ENCODE measurements at places on chromosomes 4 and X.

DNA sequence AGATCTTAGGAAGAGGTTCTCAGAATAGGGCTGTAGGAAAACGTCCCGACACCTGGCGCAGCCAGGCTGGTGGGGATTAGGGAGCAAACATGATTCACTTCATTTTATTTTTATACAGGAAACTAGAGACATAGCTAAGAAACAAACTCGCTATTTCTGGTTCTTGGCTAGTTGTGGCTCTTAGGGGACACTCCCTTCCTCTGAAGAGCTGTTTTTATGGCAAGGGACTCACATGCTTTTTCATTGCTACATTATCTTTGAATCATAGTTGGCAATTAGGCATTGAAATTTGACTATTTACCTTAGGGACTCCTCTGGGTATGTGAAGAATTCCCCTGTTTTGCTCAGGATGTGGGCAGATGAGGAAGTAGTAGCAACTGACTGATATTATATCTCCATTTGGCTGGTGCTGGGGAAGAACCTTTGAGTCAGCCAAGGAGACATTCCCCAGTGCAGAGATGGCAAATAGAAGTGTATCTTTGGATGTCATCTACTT, 174.5 kb downstream of the SMIM20 start:
- no peak for DNase-seq

GRCh38 chr4:139666735-139667281, 1.2 kb downstream of the MGST2 start:
- DNase-seq: no peak

- DNase-seq: no peak
Observed at GRCh38 chrX:42673301-42673810, 104.6 kb downstream of the PPP1R2C start.

DNA sequence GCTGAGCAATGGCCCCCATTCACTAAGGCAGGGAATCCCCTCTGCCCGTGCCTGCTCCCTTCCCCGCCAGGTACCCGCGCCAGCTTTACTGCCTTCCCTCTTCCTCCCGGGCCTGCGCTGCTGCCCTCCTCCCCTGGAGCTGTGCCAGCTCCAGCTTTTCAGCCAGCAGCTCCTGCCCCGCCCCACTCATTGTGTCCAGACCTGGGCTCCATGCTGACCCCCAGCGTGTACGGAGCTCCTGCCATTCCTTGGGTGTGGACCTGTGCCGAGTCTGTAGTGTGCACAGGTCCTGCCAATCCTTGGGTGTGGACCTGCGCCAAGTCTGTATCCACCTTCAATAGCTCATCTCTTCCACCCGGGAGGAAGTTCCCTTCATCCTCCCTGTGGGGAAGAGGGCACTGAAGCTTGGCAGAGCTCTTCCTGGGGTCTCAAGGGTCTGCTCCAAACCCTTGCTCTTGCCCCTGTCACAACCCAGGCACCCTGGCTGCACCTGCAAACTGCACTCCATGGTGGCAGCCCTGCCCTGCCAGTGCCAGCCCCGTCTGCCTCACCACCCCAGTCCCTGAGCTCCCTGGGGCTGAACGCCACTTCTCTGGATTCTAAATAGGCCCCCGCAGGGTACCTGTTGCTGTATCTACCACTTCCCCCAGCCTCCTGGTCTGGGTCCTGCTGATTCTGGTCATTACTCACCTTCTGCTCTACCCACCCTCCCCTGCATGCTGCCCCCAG, 63.9 kb downstream of the TRMT44 start:
- peak; percentile 26 for DNase-seq

GRCh38 chr4:3256230-3257102, 7.5 kb downstream of the MSANTD1 start:
- DNase-seq: no peak

DNA sequence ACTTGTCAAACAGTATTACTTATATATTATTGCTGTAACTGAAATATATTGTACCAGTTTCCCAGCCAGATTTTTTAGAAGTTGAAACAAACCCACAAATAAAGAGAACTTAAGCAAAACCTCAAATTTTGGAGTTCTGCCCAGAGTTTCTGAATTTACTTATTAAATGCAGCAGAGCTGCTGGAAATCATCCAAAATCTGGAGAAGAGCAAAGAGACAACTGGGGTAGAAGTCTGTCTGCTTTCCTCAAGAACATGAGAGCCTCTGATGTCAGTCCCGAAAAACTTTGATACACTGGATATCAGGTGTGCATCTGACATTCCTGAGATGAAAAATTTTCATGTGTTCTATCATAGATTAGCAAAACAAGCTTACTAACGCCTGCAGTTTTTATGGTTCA, 325.9 kb downstream of the NR3C2 start:
- DNase-seq: no peak

DNA sequence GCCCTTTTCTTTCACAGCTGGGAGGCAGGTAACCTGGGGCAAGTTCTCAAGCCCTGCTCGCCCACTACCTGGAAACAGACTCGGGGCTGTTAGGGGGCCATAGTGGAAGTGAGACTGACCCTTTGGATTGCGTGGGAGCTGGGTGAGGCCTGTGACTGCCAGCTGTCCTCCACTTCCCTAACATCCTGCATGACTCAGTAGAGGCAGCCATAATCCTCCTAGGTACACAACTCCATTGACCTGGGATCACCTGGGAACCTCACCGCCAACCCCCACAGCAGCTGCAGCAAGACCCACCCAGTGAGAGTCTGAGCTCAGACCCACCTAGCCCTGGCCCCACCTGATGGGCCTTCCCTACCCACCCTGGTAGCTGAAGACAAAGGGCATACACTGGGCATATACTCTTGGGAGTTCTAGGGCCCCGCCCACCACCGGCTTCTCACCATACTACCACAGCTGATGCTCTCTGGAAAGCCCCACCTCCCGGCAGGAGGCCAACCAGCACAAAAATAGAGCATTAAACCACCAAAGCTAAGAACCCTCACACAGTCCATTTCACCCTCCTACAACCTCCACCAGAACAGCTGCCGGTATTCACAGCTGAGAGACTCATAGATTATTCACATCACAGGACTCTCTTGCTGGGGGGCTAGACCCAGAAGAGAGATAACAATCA, 61.1 kb upstream of the DCTD start:
- no peak for DNase-seq

- DNase-seq: no peak
Observed at GRCh38 chr4:33543941-33544450, 2700.3 kb downstream of the ARAP2 start.

GRCh38 chrX:14022019-14022418, 7.7 kb downstream of the GEMIN8 start:
- no peak for DNase-seq

- no peak for DNase-seq
Observed at GRCh38 chr4:15652841-15653240, 2.3 kb downstream of the FBXL5 start.

GRCh38 chrX:104565791-104566680, at the start of gene IL1RAPL2:
Gene IL1RAPL2 (plus strand): TSS chrX:104566199.
- peak; percentile 43 for DNase-seq

DNA sequence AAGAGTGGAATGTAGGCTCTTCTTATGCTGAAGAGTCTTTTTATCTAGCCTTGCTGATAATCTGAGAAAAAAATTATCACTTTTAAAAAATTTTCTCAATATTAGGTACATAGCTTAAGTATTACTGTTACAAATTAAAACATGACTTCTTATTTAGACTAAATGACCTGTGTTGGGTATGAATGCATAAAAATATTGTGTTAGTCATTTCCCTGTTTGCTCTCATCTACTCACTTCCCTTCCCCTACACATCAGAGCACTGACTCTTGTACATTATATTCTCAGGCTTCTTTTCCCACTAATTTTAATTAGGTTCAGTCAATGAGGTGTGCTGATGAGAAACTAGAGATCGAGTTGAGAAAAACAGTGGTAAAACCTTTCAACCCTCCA, 881.0 kb downstream of the PCDH18 start:
- no peak for DNase-seq

DNA sequence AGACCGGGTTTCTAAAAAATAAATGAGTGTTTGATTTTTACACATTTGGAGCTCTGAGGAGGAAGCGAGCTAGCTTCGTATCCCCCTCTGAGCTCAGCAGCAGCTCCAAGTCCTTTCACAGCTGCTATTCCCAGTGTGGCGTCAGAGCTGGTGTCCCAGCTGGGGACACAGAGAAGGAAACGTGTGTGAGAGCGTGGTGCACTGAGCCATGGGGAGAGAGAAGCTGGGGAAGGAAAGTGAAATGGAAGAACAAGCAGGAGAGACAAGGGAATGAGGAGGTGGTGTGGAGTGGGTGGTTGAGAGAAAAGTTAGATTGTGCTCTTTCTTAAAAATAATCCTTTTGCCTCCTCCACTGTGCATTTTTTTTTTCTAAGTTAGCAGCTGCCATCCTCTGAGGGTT, 79.5 kb upstream of the SLC4A4 start:
- DNase-seq: no peak

GRCh38 chr4:185190306-185190856, 13.4 kb downstream of the CFAP97 start:
- DNase-seq: no peak

- peak; percentile 56 for DNase-seq
Observed at GRCh38 chrX:16869393-16870094, 618 bp downstream of the RBBP7 start.

- no peak for DNase-seq
Observed at GRCh38 chrX:107014936-107015335, 14.9 kb upstream of the MORC4 start.

- no peak for DNase-seq
Observed at GRCh38 chrX:78643096-78643495, 16.0 kb downstream of the RTL3 start.

GRCh38 chr4:150986085-150986484, 29.0 kb downstream of the LRBA start:
- DNase-seq: peak; percentile 22

- no peak for DNase-seq
Observed at GRCh38 chr4:72094059-72094797, 62.4 kb downstream of the NPFFR2 start.

DNA sequence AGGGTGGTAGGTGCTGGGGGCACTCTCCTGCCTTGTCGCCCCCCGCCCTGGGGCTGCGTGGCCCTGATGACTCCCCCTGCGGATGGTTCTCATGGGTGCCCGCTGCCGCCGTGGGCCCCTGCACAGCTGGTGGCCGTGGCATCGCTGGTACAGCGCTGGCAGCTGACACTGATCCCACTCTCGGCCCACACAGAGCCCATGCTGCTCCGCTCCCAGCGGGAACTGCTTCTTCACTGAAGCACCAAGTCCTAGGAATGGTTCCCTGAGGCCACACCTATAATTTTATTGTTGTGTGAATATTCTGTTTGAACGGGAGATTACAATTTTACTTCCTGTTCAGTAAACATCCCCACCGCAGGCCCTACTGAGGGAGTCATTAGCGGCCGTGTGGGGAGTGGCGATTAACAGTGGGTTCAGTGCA, 138.6 kb upstream of the NKX1-1 start:
- DNase-seq: no peak

GRCh38 chrX:97876697-97877407, 993.1 kb downstream of the RPA4 start:
- DNase-seq: no peak

GRCh38 chrX:1851527-1851926, 236.7 kb downstream of the ASMT start:
- no peak for DNase-seq

DNA sequence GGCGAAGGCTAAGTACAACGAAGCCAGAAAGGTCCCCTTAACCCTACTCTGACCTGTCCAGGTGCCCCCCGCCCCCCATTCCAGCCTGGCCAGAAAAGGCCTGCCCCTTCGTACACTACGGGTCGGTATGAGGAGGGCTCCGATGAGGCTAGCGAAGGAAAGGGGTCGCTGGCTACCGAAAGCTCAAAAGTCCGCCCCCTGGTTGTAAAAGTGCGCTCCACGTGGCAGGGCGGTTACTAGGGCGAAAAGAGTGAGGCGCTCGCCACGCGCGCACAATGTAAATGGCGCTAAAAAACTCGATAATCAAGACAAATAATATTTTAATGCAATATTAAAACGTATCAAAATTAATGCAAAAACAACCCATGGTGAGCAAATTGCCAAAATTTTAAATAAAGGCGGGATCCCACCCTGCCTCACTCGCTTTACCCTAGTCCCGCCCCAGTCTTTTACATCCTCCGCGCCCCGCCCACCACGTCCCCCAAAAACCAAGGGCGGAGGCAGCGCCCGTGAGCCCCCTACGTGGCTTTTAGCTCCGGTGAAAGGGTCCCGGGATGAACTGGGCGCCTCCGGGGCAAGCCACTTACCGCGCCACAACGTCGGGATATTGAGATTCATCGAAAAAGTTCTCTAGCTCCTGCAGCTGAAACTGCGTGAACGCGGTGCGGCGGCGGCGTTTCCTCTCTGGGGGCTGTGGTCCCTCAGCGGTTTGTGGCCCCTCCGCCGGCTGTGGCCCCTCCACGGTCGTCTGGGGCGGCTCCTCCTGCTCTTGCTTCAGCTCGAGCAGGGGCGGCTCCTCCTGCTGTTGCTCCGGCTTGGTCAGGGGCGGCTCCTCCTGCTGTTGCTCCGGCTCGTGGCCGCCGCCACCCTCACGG, 929 bp downstream of the ESX1 start:
- peak; percentile 18 for DNase-seq
